ENCODE measurements at places on chromosomes 11 and 22.
A peak's percentile ranks its signal among the peaks of the same experiment; 100 is the strongest.

DNA sequence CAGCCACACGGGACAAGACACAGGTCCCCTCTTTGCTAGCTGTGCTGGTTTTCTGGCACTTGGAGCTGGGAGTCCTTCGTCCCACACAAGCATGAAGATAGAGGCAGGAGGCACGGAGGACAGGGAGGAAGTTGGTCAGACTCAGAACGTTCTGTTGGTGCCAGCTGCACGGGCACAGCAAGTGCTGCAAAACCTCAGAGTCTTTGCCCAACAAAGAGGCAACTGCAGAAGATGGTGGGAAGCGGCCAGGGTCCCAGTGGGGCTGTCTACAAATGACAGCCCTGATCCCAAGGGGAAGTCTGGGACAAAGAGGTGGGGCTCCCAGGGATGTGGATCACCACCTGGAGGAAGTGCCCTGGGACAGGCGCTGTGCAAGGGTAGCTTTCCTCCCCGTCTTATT is 9.4 kb upstream of the OSM start:
- no peak for DNase-seq

GRCh38 chr11:115215694-115216617 is 288.3 kb downstream of the CADM1 start:
- DNase-seq, result peak; percentile 44

DNA sequence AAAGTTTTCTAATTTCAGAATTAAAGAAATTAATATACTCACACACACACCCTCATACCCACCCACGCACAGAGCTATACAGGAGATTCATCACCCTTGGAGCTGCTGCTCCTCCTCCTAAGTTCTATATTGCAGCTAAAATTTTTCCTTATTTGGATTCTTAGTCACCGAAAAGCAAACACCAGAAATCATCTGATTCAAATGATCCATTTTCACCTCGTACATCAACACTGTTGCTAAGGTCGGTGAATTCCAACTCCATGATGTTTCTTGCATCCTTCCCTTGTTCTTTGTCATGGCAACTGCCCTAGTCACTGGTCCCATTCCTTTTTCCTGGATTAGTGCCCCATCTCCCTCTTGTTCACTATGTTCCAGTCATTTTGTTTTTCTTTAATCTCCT is 286.2 kb downstream of the GRM5 start:
- DNase-seq, result no peak

DNA sequence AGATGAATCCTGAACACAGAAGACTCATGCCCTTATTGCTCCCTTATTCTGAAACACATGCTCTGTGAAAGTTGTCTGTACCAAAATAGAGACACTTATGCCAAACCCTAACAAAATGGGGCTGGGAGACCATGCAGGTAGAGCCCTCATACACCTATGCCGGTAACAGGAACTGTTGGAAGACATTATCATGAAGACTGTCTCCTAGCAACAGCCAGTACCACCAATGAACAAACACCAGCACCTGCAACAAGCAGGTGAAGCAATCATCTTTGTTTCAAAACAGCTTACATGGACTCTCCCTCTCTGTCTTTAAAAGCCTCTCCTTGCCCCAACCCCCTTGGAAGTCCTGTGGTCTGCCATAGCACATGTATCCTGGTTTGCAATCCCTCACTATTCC is 17.2 kb downstream of the SLC5A4 start:
- peak; percentile 4 for DNase-seq

- no peak for DNase-seq
These were observed 29.0 kb downstream of the CTSC start for GRCh38 chr11:88308576-88308975.

GRCh38 chr11:81839016-81839415 is 894.6 kb downstream of the FAM181B start:
- DNase-seq, result no peak

- DNase-seq, result peak; percentile 79
These were observed 6.7 kb upstream of the MCAM start for GRCh38 chr11:119323532-119324033.

DNA sequence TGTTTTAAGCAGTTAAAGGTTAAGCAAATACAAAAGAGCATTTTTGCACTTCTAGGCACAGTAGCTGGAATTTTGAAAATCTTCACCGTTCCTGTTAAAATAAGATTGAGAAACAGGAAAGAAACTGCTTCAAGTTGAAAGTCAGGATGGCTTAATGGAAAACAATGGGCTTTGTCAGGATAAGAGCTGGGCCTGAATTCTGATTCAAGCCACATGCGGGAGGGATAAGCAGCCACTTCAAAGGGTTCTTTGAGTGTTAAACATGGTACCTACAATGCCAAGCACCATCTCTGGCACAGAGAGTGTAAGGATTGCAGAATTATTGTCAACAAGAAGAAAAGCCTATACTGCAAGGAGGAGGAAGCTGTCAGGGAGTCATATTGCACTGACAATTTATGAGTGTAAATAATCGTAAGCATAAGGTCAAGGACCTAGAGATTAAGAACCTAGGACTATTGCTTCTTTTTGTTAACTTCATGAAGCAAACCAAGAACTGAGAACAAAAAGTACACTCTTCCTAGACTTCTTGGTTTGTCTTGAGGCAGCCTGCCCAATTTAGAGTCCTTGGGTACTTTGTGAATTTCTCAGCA is 32.5 kb downstream of the MPPED2 start:
- DNase-seq, result no peak

DNA sequence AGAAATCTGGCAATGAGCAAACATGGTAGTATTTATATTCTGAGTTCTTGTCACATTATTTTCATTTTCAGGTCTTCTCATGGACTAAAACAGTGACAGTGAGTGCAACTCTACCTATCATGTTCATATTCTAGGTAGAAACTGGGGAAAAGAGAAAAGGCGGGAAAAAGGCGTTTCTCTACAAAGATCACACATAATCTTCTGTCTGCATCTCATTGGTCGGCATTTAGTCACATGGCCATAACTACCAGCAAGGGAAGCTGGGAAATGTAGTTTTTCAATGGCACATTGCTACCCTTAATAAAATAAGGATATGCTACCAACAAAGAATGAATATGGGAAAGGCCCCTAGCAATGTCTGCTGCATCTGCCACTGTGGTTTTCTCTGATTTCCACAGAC is 57.6 kb upstream of the B3GAT1 start:
- no peak for DNase-seq

DNA sequence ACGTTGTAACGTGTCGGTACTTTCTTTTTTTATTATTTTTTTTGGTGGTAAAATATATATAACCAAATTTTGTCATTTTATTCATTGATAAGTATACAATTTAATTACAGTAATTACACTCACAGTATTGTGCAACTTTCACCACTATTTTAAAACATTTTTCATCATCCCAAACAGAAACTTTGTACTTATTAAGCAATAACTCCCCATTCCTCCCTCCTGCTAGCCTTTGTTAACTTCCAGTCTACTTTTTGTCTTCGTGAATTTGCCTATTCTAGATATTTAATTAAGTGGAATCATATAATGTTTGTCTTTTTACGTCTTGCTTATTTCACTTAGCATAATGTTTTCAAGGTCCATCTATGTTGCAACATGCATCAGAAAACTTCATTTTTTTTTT is 58.5 kb downstream of the STIM1 start:
- DNase-seq, result no peak

- no peak for DNase-seq
These were observed 12.5 kb downstream of the CBX7 start for GRCh38 chr22:39139933-39140332.

- DNase-seq, result peak; percentile 57
These were observed 908.6 kb downstream of the NTM start for GRCh38 chr11:132278801-132279574.

- DNase-seq, result no peak
These were observed 51.7 kb upstream of the PRODH start for GRCh38 chr22:18987765-18988164.

DNA sequence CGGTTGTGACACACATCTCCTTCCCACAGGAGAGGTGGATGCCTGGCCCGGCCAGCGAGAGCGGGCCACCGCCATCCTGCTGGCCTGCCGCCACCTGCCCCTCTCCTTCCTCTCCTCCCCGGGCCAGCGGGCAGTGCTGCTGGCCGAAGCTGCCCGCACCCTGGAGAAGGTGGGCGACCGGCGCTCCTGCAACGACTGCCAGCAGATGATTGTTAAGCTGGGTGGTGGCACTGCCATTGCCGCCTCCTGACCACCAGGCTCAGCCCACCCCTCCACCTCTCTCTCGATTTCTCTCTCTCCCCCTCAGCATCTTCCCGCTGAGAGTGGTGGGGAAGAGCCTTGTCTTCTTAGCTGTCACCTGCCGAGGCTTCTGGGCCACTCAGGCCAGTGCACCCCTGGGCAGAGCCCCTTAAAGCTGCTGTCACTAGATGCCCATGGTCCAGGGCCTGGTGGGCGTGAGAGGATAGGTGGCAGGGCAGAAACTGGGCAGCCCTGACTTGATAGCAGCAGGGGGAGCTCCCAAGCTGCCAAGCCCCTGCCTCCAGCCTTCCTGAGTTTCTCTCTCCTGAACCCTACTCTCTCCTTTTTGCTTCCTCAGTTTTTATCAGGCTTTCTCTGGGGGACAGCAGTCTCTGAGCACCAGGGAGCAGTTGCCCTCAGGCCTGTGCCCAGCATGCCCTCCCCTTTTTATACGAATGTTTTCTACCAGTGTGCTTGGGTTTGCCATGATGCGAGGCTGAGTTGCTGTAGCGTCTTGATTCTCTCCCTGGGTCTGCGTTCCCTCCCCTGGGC is 9.3 kb downstream of the SHISA8 start:
- no peak for DNase-seq

GRCh38 chr11:130766650-130767565 is 149.4 kb downstream of the SNX19 start:
- DNase-seq, result no peak

DNA sequence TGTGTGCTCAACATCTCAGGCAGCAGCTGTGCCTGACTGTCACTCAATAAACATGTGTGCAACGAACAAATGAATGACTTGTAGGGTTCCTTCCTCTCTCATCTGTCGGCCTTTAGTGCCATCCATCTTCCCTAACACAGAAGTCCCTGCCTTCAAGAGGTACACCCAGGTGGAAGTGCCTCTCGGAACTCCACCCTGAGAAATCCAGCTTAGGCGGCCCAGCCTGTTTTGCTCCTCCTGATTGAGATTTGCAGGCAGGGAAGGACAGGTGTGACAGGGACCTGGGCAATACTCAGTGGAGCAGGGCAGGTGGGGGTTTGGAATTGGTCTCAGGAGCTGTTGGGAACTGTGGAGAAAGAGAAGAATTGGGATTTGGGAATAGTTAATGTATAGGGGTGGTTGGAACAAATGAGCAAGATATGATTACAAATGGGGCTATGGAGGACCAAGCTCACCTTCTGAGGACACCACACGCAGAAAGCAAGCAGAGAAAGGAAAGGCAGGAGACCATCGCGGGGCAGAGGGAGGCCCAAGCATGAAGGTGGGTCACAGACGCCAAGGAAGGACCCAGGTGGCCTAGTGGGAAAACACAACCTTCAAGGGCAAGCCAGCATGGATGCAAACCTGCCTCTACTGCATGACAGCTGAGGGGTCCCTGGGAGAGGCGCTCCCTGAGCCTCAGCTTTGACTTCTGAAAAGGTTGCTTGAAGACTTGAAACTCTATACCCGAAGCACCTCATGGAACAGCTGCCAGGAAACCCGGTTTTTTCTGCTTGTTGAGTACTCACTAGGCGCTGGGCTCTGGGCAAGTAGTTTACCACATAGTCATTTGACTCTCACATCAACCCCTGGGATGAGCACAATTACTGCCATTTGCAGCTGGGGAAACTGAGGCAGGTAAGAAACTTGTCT is 40.9 kb upstream of the ANO1 start:
- no peak for DNase-seq
